Lower lobe of right lung (tissue), 2 donors: ENCODE measurements at places on chromosomes 5 and 9.

GRCh38 chr5:172420235-172420939, 33.9 kb downstream of the SH3PXD2B start:
- DNase-seq = peak; percentile 77

GRCh38 chr5:58241389-58241788, 218.5 kb downstream of the PLK2 start:
- DNase-seq = no peak

- no peak for DNase-seq
Observed at GRCh38 chr5:16461782-16462181, 3.8 kb downstream of the ZNF622 start.

- no peak for DNase-seq
Observed at GRCh38 chr9:84937180-84937579, 267.7 kb downstream of the NTRK2 start.

GRCh38 chr9:22118810-22119521, 109.9 kb upstream of the CDKN2B start:
- DNase-seq = no peak

- DNase-seq = no peak
Observed at GRCh38 chr9:108467161-108467560, 388.6 kb downstream of the ACTL7B start.

GRCh38 chr5:69224520-69224919, 10.2 kb upstream of the CDK7 start:
- DNase-seq = peak; percentile 56

- DNase-seq = no peak
Observed at GRCh38 chr9:37301042-37301853, 121.2 kb upstream of the GRHPR start.

- no peak for DNase-seq
Observed at GRCh38 chr9:34517185-34517584, 5.6 kb downstream of the ENHO start.

DNA sequence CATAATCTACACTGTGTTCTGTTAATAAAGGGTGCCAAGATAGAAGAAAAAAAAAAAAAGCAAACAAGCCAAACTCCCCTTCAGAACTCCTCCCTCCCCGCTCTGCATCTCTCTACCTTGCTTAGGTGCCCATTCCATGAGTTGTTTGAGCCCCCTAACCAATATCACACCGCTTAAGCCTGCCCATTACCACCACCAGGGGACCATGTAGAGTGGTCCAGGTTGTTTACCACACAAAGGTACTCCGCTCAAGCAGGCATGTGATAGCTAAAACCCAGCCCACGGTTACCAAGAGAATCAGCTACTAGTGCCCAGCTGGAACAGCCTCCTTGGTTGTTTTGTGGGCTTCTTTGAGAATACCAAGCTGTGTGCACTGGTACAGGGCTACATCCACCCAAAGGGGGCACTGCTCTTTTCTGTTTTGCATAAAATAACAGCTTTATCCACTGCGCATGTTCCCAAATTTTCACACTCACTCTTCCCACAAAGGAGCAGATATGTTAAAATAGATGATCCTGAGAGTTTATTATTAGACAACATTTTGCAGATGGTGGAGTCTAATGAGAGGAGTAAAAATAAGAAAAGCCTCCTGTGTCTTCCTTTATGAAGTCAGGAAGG, 304.1 kb downstream of the DEPDC1B start:
- no peak for DNase-seq

DNA sequence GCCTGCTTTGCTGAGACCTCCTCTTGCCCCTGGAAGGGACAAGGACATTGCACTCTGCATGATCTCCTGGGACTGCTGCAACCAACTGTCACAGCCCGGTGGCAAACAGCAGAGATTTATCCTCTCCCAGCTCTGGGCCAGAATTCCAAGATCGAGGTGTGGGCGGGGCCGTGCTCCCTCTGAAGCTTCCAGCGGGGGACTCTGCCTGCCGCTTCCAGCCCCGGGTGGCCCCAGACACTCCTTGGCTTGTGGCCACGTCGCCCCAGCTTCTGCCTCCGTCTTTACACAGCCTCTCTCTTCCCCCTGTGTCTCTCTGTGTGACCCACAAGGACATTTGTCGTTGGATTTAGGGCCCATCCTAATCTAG, 67.1 kb downstream of the COL5A1 start:
- no peak for DNase-seq

DNA sequence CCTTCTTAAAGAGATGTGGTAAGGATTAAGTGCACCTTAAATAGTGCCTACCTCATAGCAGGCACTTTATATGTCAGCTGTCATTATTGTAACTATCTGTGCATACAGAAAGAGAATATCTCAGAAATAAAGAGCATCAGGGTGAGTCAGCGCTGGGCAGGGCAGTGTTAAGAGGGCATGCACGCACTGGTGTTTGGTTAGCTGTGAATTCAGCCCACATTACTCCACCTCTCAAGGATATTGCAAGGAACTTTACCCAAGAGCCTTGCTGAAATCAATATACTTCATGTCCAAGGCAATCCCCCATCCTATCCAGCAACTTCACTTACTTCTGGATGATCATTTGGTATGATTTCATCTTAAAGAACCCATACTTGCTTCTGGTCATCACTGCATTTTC, 300.9 kb downstream of the NTRK2 start:
- no peak for DNase-seq

- no peak for DNase-seq
Observed at GRCh38 chr5:8060953-8061429, 192.0 kb downstream of the MTRR start.

- no peak for DNase-seq
Observed at GRCh38 chr5:91266184-91266705, 116.9 kb downstream of the ARRDC3 start.

- DNase-seq = no peak
Observed at GRCh38 chr9:12629067-12629466, 64.1 kb upstream of the TYRP1 start.

DNA sequence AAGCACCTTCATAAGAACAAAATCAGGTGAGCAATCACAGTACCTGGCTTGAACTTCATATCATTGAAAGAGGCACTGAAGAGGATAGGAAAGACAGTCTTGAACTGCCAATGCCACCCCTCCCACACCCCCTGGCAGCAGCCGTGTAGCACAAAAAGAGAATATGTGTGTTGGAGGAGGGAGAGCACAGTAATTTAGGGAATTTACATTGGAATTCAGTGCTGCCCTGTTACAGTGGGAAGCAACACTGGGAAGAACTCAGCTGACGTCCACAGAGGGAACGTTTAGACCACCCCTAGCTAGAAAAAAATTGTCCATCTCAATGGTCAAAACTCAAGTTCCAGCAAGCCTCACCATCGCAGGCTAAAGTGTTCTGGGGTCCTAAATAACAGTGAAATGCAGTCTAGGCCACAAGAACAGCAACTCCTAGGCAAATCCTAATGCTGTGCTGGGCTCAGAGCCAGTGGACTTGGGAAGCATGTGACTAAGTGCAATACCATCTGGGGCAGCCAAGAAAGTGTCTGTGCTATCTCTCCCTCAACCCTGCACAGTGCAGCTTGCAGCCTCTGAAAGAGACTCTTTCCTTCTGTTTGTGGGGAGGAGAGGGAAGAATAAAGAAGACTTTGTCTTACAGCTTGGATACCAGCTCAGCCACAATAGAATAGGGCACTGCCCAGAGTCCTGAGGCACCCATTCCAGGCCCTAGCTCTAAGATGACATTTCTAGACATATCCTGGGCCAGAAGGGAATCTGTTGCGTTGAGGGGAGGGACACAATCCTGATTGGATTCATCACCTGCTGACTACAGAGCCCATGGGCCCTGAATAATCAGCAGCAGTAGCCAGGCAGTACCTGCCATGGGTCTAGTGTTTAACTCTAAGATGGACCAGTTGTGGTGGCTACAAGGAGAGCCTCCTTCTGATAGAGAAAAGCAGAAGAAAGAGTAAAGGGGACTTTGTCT, 62.1 kb upstream of the VLDLR start:
- DNase-seq = peak; percentile 46

- DNase-seq = no peak
Observed at GRCh38 chr9:16727452-16728136, 142.9 kb downstream of the BNC2 start.

DNA sequence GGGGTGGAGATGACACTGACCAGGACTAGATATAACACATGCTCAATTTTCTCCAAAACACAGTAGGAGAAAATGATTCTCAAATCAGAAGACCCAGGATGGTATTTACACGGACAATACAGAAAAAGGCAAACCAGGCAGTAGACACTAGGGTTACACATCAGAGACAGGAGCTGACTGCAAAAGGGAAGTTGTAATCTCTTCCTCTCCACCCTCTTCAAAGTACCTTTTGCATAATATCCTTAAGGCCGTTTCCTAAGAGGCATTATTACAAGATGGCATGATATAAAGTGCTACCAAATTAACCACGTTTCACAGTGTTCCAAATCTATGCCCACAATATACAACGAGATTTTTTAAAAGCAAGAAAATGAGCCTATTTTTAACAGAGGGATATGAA, 39.2 kb downstream of the YIPF5 start:
- no peak for DNase-seq

DNA sequence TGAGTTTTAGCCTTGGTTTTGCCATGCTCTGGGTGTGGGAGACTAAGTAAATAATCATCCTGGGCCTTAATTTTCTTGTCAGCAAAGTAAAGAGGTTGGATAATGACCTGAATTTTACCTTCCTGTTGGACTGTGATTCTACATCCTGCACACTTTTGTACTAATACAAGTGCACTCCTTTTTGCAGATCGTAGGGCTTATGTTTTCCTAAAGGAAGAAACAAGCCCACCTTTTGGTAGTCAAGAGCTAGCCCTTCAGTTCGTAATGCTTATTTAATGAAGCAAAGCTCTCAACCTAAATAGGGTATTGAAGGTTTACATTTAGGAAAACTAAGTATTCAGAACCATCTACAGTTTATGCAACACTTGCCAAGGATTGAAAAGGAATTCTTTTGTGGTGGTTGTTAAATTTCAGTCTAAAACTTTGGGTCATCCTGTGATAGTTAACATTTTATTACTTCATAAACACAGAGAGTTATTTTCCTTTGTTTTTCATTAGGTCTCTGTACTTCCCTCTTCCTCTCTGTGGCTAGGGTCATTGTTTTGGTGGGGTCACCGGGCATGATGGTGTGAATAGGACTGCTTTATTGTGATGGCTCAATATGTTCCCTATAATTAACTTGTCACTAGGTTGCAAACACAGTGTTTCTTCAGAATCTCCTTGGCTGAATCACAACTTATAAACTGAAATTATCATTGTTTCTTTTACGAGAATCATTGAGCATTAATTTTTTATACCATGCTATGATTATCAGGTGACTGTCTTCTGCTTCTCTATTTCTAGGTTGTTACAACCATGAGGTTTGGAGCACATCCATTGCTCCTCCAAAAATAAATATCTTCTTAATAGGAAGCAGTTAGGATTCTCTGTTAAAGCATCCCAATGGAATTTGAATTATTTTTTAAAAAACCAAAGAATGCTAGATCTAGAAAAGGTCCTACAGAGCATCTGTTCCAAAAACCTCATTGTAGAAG, 28.5 kb downstream of the SPINK5 start:
- no peak for DNase-seq

- DNase-seq = no peak
Observed at GRCh38 chr9:13744261-13744901, 464.9 kb upstream of the MPDZ start.

GRCh38 chr9:137611623-137612609, 6.4 kb downstream of the ARRDC1 start:
- DNase-seq = peak; percentile 94

DNA sequence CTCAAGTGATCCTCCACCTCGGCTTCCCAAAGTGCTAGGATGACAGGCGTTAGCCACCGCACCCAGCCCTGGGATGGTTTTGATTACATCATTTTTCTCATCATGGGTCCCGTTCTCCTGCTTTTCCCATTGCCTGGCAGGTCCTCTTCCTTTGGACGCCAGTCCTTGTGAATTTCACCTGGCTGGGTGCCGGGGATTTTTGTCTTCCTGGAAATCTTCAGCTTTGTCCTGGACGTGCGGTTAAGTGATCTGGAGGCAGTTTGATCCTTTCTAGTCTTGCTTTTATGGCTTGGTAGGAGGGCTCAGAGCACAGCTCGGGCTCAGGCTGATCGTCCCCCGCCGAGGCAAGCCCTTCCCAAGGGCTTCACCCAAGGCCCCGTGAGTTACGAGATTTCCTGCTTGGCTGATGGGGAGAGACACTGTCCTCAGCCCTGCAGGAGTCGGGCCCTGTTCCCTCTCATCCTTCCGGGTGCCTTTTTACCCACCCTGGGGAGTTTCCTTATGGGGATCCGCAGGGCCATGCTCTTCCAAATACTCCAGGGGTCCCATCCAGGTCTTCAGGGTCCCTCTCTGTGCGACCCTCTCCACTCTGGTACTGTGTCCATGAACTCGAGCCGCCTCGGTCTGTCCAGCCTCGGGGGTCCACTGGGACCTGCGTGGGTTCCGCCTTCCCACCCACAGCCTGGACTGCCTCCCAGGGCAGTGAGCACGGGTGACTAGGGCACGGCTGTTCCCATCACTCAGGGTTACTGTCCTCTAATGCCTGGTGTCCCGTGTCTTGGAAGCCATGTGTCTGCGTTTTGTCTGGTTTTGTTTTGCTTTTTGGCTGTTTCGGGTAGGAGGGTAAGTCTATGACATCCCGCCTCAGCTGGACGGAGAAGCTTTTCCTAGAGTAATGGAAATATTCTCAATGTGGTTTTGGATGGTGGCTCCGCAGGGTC, 22.3 kb upstream of the EGFL7 start:
- DNase-seq = no peak

GRCh38 chr5:166648736-166649135, 1642.7 kb upstream of the WWC1 start:
- no peak for DNase-seq

GRCh38 chr9:78292716-78293497, 4.0 kb upstream of the PSAT1 start:
- no peak for DNase-seq

- DNase-seq = no peak
Observed at GRCh38 chr5:161420521-161420920, 126.0 kb downstream of the GABRB2 start.

DNA sequence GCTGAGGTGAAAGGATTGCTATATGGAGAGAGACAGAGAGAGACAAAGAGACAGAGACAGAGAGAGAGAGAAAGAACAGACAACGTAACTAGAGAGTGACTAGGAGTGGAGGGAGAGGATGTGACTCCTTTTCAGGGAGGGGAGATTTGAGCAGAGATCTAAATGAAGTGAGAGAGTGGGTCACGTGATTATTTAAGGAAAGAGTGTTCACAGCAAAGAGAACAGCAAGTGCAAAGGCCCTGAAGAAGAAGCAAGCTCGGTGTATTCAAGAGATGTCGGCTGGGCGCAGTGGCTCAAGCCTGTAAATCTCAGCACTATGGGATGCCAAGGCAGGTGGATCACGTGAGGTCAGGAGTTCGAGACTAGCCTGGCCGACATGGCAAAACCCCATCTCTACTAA, 40.9 kb upstream of the CTNNA1 start:
- DNase-seq = no peak

- DNase-seq = no peak
Observed at GRCh38 chr9:71858102-71858798, 52.7 kb downstream of the ABHD17B start.

DNA sequence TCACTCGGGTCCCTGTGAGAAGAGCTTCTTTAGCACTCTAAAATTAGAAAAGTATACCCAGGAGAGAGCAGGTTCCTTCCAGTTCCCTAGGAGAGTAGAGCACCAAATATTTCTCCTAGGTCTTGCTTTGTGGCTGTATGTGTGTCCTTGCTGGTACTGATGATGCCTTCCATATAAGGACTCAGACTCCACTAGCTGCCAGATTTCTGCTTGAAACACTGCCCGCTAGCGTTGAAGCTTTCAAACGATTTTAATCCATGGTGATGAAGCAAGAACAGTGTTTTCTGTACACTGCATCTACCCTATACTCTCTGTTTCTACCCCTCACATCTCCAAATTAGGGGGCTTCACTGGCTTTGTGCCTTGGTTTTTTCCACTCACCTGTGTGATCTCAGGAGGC, 2.4 kb upstream of the SMC2 start:
- no peak for DNase-seq
